ENCODE measurements at places on chromosomes 4 and X. TPM values are rescaled to one million over a fixed set of nuclear protein-coding genes. Genes with fewer than 3 reads are reported as not detected.

Gene ERVMER34-1
- total RNA-seq, result not detected

- DNase-seq, result no peak
- no peaks in the 10 kb centered on the region for H3K27me3 ChIP-seq
- peaks cover 76% of the 10 kb centered on the region for H3K36me3 ChIP-seq
- no peaks in the 10 kb centered on the region for H3K4me1 ChIP-seq
These were observed 29.6 kb downstream of the KDM5C start for GRCh38 chrX:53195401-53195800.

DNA sequence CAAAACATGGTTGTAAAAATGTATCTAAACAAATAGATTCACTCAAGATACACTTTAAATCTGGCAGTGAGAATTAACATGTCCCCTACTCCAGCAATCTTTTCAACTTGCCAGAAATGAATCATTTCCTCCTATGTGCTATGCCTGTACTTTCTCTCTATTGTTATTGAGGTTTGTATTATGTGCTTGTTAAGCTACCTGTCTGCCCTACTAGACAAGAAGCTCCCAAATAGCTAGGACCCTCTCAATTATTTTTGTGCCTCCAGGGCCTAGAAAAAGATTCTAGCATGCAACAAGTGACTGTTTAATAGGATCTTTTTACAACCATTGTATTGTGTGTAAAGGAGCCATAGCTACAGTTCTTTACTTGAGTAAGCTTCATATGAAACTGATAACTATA is 3.5 kb upstream of the SAP30 start:
- no peaks in the 10 kb centered on the region for H3K27me3 ChIP-seq
- peaks cover 6% of the 10 kb centered on the region for H3K4me1 ChIP-seq
- no peak overlapping the region for H3K4me3 ChIP-seq
- no peak overlapping the region for H3K27ac ChIP-seq
- H3K36me3 ChIP-seq, result no peaks in the 10 kb centered on the region
- DNase-seq, result peak; percentile 23

GRCh38 chr4:80963051-80963450 is 67.5 kb upstream of the BMP3 start:
- H3K4me3 ChIP-seq, result no peak overlapping the region
- no peaks in the 10 kb centered on the region for H3K4me1 ChIP-seq
- H3K27ac ChIP-seq, result no peak overlapping the region

- DNase-seq, result no peak
- no peaks in the 10 kb centered on the region for H3K4me1 ChIP-seq
- no peak overlapping the region for H3K4me3 ChIP-seq
- H3K27ac ChIP-seq, result no peak overlapping the region
These were observed 87.7 kb downstream of the SHROOM2 start for GRCh38 chrX:9873952-9874351.

DNA sequence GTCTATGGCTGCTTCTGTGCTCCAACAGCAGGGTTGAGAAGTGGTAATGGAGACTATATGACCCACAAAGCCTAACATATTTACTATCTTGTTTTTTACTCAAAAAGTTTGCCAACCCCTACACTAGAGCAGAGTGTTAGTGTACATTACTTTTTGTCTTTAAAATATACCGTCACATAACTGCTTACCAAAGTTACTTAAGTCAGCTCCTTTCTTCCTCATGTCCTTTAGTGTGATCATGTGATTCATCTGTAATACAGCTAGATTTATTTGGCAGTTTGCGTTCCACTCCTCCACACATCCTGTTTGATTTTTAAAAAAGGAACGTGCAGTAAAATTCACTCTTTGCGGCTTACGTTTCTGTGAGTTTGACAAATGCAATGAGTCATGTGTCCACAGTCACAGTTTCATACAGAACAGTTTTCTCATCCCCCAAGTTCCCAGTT is 162.4 kb upstream of the GPRIN3 start:
- H3K4me1 ChIP-seq, result peaks cover 16% of the 10 kb centered on the region
- peak overlapping the region; percentile 94 for H3K27ac ChIP-seq
- no peaks in the 10 kb centered on the region for H3K27me3 ChIP-seq
- H3K36me3 ChIP-seq, result no peaks in the 10 kb centered on the region
- no peak for DNase-seq

Gene KCND1
- 0.29 TPM for total RNA-seq

GRCh38 chrX:18701621-18702361 is 5.7 kb upstream of the PPEF1 start:
- no peaks in the 10 kb centered on the region for H3K4me1 ChIP-seq
- DNase-seq, result no peak
- no peaks in the 10 kb centered on the region for H3K36me3 ChIP-seq
- no peaks in the 10 kb centered on the region for H3K27me3 ChIP-seq

DNA sequence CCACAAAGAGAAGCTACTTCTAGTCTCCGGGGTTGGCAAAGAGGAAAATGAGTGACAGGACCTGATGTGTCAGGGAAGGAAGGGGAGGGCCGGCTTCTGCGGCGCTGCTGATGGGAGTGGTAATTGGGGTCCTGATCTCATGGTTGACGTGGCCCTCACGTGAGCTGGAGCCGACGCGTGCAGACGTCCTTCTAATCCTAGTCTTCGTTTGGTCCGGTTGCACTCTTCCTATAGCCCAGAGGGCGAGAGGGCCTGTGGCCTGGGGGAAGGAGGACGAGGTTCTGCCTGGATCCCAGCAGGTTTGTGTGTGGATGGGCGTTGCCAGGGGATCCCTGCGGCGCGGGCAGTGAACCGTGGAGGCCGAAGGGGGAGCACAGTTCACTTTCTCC is at the start of gene ARMCX1:
Gene ARMCX1 (plus strand): TSS at position 186 of the 389 bp plus-strand sequence. CDS start 2,384 bp downstream, outside the sequence.
- H3K27ac ChIP-seq, result peak within 1 kb of the TSS; percentile 94
- H3K4me3 ChIP-seq, result peak within 1 kb of the TSS; percentile 77
- peak; percentile 87 for DNase-seq
- no peaks in the 10 kb centered on the region for H3K27me3 ChIP-seq
- H3K36me3 ChIP-seq, result peaks cover 10% of the 10 kb centered on the region
- H3K4me1 ChIP-seq, result no peaks in the 10 kb centered on the region

Gene FABP2
- total RNA-seq, result not detected

Gene HTR2C
- not detected for total RNA-seq

DNA sequence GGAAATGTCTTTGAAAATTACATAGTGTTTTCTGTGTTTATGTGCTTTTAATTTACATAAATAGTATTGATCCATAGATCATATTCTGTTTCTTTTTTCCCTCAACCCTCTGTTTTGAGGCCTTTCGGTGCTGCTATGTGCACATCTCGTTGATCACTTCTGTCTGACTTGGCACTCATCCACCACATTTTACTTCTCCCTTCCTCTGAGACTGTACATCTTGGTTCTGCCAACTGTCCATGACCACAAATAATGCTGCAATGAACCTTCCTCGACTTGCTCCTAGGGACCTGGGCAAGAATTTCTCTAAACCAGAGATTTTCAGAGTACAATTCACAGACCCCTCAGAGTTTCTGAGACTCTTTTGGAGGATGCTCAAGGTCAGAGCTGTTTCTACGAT is 74.4 kb downstream of the RTL5 start:
- no peak for DNase-seq
- H3K4me3 ChIP-seq, result no peak overlapping the region
- no peaks in the 10 kb centered on the region for H3K4me1 ChIP-seq
